Osteoblast (primary cell): ENCODE measurements at places on chromosomes 1 and 21. TPM values are rescaled to one million over a fixed set of nuclear protein-coding genes. Genes with fewer than 3 reads are reported as not detected.

The ACTL8 gene
- not detected in 2 replicates for total RNA-seq

The KRTAP13-2 gene
- not detected in 2 replicates for total RNA-seq

DNA sequence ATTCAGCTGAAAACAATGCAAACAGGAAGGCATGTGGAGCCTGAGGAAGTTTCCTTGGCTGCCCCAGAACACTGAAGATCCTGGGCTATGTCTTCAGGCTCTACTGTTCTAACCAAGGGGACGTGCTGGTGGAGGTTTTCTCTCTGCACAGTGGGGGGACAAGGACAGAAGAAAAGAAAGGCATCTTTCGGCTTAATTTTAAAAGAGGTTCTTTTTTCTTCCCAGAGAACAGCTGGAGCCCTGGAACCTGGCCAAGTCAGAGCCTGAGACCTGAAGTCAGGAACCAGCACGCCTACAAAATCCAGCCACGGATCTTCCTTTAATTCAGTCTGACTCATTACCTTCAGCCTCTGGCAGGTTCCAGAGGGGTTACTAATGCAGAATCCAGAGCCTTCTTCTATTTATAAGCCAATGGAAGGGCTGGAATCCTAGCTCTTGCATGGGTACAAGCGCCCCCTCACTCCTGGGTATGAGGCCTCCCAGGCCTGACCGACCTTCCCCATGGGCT lies 19.8 kb downstream of the CTNNBIP1 start:
- DNase-seq, result peak; percentile 94

DNA sequence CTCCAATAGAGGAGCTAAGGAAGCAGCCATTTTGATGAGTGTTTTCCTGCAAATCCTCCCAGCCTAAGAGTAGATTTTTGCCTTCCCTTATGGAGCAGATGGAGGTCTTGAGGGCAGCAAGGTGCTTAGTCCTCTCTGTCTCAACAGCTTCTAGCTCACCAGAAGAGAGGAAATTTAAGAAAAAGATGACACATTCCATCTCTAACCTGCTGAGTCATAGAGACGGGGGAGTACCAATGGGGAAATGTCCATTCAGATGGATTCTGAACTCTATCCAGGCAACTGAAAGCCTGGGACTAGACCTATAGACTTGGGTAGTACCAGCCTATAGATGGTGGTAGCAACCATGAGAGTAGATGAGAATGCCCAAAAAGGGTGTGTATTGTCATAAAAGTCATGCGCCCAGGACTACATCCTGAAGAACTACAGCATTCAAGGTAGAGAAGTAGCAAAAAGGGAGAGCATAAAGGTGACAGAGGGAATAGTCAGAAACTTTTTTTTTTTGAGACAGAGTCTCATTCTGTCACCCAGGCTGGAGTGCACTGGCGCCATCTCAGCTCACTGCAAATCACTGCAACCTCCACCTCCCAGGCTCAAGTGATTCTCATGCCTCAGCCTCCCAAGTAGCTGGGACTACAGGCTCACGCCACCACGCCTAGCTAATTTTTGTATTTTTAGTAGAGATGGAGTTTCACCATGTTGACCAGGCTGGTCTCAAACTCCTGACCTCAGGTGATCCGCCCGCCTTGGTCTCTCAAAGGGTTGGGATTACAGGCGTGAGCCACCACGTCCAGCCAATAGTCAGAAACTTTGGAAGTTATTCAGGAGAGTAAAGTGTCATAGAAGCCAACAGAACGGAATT lies 10.7 kb upstream of the ELOA start:
- peak; percentile 82 for DNase-seq

DNA sequence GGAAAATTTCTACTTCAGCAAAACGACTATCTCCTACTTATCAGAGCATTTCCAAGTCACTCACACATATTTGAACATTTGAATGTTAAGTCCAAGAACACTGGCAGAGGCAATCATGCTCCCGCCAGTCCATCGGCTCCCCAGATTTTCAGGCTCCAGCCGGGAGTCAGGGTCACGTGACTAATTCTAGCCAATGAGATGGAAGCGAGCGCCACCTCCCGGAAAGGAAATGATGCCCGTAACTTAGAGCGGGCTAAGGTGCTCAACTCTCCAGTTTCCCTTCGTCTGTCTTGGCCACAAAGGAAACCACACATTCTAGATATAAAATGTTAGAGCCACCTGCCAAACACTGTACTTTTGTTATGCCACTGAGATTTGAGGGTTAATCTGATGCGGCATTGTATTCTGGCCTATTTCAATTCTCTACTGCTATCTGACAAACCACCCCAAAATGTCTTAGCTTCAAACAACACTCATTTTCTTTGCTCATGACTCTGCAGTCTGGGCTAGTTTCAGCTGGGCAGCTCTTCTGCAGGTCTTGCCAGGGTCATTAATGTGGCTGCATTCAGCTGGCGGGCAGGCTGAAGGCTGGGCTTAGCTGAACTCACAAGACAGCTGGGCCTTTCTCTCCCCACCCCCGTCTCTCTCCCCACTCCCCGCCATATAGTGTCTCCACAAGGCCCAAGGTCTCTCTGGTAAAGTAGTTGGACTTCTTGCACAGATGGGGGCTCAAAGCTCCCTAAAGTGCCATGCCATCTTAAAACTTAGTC lies 16.5 kb upstream of the LHX4 start:
- DNase-seq, result peak; percentile 94

DNA sequence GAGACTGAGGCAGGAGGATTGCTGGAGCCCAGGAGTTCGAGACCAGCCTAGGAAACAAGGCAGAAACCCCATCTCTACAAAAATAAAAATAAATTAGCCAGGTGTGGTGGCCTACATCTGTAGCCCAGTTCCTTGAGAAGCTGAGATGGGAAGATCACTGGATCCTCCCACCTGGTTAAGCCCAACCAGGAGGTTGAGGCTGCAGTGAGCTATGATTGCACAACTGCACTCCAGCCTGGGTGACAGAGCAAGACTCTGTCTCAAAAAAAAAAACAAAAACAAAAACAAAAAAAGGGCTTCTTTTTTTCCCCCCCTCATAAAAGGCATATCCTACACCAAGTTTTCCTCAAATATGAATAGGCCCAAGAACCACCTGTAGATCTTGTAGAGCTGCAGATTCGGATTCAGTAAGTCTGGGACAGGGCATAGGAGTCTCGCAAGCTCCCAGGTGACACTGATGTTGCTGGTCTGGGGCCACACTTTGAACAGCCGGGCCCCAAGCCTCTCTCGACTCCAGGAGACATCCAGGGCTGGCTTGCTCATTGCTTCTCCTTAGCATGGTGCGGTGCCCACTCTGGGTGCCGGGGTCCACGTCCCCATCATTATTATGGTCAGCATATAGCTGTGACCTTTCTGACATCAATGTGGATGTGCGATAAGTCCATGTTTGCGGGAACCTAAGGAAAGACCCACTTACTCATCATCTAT lies 22.1 kb upstream of the UMODL1 start:
- no peak for DNase-seq
